ENCODE measurements at places on chromosomes 16 and 17.

GRCh38 chr16:75754141-75754540, 27.9 kb upstream of the CPHXL start:
- DNase-seq = no peak

DNA sequence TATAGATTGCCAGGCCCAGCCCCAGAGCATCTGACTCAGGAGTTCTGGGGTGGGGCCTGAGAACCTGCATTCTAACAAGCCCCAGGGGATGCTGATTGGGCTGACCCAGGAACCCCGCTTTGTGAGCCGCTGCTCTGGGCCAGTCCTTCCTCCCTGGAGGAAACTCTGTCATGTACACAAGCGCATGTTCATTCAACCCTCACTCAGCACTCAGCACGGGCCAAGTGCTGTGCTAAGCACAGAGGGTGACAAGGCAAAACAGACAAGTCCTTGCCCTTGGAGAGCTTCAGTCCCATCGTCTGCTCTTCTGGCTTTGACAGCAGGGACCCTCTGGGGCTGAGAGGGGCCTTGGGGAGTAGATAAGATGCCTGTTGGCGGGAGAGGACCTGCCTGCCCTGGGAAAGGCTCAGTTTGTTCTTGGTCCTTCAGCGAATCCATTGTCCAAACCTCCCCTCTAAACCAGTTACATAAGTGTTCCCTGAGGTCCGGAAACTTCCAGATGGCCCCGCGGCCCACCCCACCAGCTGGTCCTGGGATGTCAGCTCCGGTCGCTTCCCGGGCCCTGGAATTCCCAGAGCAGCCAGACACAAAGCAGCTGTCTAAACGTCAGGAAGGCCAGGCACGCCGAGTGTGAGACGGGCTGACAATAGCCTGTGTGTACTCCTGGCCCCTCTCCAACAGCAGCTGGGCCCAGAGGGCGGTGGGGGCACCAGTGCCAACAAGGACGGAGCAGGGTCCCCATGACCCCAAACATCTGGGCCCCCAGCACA, 88.8 kb downstream of the ZDHHC7 start:
- no peak for DNase-seq

DNA sequence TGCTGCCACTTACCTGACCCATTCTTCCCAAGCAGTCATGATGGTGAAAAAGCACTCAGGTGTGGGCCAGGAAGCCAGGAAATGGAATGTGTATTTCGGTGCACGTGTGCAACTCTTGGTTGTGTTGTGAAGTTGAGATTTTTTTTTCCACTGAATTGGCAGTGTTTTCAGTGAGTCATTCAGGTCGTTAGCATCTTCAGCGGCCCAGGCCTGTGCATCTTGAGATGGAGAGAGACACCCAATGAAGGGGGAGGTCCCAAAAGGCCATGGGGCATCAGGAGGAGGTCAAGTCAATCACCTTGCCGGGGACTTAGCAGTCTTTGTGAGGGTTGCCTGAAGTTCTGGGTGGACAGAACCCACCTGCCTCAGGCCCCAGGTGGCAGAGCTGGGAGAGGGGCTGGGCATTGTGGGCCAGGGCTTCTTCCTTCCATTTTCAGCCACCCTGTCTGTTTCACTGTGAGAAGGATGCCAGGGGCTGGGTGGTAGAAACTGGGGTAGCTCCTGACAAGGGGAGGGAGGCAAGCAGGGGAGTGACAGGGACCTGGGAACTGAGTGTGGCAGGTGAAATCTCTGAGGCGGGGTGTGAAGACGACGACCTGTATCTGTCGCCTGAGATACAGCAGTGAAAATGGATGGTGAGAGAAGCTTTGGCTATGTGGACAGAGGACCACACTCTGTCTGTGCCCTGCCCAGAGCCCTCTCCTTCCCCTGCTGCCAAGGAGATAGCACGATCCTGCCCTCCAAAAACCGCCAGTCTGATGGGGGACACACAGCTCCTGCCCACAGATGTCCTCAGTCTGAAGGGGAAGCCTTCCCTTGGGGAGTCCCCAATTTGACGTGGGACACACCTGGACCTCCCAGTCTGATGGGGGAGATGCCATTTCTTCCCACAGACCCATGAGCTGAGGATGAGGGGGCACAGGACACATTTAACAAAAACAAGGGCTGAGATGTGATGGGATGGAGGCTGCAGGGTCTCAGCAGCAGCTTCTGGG, 11.9 kb downstream of the TBKBP1 start:
- DNase-seq = no peak

DNA sequence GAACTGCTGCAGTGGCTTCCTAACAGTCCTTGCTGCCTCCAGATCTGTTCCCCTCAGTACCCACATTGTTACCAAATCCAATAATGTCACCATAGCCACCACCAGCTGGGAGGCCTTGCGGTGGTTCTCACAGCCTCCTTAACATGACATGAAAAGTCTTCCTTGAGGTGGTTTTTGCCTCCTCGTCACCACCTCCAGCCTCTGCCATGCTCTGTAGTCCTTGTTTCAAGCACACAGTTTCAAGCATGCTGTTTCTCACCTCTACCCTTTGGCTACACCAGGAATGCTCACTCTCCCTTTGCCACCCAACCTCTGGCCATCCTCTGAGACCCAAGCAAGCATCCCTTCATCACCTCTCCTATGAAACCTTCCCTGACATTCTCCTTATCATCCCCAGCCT, 47.2 kb downstream of the DNAH9 start:
- DNase-seq = no peak

GRCh38 chr17:72307836-72308235, 187.0 kb downstream of the SOX9 start:
- no peak for DNase-seq

GRCh38 chr16:82402665-82403218, 224.0 kb upstream of the CDH13 start:
- no peak for DNase-seq

- DNase-seq = no peak
Measured at GRCh38 chr17:21363776-21364642, 12.1 kb upstream of the KCNJ12 start.

Measured in fibroblast of skin of scalp (primary cell).